Cortex of kidney (tissue), 1 donor: ENCODE measurements at places on chromosomes 7 and 10.

DNA sequence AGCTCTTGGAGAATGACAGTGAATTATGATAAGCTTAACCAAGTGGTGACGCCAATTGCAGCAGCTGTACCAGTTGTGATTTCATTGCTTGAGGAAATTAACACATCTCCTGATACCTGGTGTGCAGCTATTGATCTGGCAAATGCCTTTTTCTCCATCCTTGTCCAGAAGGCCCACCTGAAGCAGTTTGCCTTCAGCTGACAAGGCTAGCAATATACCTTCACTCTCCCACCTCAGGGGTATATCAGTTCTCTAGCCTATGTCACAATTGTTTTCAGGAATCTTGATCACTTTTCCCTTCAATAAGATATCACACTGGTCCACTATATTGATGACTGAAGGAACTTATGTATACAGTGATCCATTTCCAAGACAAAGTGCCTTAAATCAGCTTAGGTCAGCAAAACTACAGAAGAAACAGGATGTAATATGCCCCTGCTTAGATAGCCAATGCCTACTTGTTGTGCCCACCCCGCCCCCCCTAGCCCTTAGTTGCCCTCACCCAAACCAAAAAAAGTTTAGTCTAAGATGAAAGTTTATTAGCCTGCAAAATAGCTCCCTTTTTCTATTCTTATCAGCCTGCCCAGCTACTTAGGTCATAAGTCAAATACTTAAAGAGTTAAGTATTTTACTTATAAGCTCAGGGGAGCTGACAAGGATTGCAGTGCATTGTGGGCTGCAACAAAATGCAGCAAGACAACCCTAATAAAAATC lies 45.1 kb downstream of the PTPRE start:
- DNase-seq, result no peak

- DNase-seq, result no peak
Observed at GRCh38 chr10:75839020-75839419, 407.6 kb downstream of the LRMDA start.

DNA sequence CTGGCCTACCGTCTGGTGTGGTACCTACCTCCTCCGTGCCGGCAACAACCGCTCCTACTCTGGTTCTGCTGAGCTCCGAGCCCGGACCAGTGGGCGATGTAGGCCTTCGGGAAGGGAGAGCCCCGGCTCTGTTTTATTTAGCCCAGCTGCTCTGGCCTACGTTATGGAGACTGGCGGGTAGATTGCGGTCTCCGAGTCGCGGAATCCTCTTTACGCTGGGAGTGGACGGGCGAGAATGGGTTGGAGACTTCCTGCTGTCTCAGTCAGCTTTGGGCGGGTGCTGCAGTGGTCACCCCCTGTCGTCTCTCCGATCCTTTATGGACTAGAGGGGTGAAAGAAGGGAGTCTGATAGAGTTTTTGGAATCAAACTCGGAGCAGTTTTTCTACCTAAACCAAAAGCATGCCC lies 406 bp downstream of the CBLL1 start:
- no peak for DNase-seq

- DNase-seq, result no peak
Observed at GRCh38 chr7:13091974-13092707, 404.7 kb downstream of the ARL4A start.

- DNase-seq, result no peak
Observed at GRCh38 chr10:74771054-74771453, 55.3 kb upstream of the KAT6B start.

DNA sequence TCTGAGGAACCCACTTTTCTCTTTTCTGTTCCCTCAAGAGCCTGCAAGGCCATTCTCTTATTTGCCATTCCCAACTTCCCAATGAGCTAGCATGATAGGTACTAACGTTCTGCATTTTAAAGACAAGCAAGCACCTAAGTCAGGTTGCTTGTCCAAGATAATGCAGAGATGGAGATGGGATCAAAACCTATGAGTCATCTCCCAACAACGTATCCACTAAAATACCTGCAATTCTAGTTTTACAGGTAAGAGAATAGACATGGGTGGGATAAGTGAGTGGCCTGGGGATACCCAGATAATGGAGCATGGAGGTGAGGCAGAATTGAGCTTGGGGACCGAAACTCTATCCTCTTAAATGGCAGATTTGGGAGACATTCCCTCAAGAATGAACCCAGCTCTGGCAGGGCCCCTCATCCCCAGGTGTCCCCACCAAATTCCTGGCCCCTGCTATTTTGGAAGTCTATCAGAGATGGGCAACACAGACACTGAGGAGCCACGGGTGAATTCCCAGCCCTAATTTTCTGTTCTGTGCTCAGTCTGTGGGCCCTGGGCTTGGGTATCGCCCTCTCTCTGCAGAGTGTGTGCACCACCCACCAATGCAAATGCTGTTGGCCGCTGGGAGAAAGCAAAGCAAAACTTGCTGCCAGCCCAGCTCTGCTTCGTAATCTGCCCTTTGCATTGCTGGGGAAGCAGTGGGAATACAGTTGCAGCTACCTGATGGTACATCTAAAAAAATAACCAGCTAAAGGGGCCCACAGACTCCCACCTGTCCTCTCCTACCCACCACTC lies 98.3 kb downstream of the KCNMA1 start:
- DNase-seq, result no peak

DNA sequence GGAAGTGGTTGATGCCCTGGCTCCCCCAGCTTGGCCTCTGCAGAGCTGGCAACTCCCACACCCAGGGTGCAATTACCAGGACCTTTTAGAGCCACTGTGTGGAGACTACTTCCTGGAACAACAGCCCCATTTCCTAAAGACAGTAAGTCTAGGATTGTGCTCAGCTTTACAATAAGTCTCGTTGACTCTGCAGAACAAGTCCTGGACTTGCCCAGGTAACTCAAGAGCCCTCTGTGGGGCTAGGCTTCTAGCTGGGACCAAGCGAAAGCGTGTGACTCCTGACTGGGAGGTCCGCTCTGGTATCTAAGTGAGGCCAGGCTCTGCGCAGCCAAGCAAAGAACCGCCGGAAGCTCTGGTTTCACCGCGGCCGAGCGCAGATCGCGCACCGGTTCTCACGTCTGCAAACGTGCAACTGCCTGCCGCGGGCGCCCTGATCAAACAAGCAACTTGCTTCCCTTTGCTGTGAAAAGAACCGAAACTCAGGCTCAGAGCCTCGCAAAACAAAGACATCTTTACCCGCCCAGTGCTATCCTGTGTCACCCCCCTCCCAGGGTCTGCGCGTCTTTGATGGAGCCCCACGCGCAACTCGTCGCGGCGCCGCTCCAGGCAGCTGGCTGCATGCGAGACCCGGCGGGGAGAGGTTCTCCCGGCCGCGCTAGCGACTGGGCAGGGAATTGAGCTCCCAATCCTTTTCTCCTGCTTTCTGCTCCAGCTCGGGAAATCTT lies 4.4 kb upstream of the PDLIM1 start:
- DNase-seq, result no peak

GRCh38 chr10:43383204-43383971 lies 12.0 kb downstream of the FXYD4 start:
- no peak for DNase-seq

GRCh38 chr7:35241884-35242283 lies 12.0 kb downstream of the TBX20 start:
- no peak for DNase-seq

GRCh38 chr7:137687556-137688265 lies 159.1 kb downstream of the DGKI start:
- DNase-seq, result no peak

- no peak for DNase-seq
Observed at GRCh38 chr10:31322647-31323046, 3.6 kb downstream of the ZEB1 start.

DNA sequence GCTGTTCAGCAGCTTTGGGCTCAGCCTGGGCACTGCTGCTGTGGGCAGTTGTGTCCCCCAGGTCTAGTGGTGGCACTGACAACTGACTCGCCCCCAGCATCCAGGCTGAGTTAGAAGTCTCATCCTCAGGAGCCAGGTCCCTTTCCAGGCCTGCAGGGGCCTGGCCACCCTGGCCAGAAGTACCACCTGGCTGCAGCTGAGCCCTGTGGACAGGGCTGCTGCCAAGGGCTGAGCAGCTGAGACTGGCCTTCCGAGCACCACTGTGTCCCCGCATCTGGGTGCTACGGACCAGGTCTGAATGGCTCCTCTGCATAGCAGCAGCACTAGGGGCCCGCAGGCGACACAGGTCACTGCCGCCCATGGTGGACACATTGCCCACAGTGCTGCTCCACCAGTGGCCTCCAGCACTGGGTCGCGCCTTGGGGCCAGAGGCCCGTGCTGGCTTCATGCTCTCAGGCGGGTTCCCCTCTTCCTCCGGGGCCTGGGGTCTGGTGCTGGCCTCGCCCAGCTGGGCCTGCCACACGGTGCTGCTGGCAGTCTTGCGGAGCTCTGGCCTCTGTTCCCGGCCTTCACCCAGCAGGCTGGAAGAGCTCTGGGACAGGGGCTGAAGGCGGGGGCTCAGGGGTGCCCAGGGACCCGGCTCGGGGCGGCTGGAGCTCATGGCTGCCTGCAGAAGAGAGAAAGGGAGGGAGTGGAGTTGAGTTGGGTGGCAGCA lies 6.2 kb downstream of the GPRIN2 start:
- DNase-seq, result no peak

DNA sequence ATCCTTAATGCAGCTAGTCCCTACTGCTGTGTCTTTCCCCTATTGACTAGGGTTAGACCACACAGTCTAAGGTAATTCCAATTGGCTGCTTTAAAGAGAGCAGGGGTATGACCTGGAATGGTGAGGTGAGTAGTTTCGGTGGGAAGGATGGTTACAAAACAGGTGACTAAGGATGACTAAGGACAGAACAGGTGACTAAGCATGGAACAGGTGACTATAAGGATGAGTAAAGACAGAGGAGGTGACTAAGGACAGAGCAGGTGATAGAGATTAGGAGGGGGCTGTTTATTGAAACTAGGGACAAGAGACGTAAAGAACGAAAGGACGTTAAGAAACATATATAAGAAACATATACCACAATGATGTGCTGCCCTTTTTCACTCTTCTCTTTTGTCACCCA lies 145.1 kb upstream of the TMEM106B start:
- DNase-seq, result no peak

DNA sequence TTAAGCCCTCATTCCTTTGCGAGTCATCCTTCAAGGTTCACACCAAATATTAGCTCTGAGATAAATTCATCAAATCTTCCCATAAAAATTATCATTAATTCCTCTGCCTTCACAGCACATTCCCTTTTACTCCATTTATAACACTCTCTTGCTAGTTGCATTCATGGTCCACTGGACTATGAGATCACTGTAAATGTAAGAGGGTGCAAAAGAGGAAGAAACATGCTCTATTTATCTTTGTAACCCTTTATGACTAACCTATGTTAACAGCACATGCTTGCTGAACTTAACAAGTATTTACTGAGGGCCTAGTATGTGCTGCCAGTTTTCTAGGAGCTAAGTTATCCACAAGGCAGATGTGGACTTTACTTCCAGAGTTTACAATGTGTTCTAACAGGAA lies 86.7 kb upstream of the TMEM168 start:
- DNase-seq, result no peak

- DNase-seq, result no peak
Observed at GRCh38 chr7:124480036-124480820, 285.4 kb downstream of the GPR37 start.

- no peak for DNase-seq
Observed at GRCh38 chr7:116601426-116601825, 70.6 kb upstream of the MET start.

- DNase-seq, result no peak
Observed at GRCh38 chr10:36280321-36280741, 638.2 kb upstream of the FZD8 start.

DNA sequence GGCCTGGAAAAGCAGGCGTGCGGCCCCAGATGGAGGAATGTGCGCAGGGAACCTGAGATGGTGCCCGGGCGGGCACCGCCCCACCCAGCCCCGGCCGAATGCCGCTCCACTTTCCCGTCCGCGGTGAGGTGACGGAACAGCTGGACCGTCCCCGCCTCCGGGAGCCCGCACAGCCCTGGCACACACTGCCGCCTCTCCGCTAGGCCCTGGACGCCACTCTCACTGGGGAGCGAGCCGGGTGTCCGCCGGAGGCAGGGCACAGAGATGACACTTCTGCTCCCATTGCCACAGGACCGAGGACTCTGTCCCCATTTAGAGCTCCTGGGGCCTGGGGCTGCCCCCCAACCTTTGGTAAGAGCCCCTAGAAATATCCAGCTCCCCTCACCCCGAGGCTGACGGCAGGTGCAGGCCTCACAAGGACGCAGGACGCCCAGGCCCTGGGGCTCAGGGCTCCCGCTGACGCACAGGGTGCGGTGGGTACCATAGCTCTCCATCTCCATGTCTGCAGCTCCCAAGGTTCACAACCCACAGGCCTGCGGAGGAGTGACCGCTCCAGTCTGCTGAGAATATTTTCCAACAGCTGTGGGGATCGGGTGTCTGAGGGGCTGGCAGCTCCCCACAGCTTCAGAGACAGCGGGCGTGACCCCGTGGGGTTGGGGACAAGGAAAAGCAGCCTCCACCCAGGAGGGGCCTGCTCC lies 52.2 kb upstream of the PDGFA start:
- DNase-seq, result no peak

GRCh38 chr10:8095959-8096358 lies 41.5 kb downstream of the GATA3 start:
- no peak for DNase-seq

DNA sequence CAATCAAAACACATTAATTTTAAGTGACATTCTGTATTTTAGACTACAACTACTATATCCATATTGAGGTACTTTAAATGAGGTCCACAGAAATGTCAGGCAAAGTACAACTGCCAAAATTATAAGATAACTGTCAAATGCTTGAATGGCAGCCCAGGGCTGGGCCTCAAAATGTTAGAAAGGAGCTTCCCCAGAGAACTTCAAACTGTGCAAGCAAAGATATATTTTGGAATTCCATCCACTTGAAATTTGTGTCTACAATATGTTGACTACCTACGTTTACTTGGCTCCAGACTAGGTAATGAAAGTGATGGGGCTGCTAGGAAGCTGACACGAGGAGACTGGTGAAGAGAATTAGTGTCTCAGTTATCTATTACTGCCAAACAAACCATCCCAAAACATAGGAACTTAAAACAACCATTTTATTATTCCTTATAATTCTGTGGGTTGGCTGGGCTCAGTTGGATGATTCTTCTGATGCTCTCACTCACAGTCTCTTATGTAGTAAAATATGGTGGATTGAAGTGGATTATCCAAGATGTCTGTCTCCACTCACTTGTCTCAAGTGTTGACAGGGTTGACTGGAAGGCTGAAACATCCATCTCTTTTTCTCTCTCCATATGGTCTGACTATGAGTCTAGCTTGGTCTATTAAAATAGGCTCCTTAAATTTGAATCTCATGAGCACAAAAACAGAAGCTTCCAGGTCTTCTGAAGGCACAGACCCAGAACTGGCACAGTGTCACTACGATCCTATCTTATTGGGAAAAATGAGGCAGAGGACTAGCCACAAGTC lies 74.2 kb downstream of the FZD1 start:
- no peak for DNase-seq
